Spinal cord (tissue), 10 donors: ENCODE measurements at places on chromosomes 2 and 18. TPM values are rescaled to one million over a fixed set of nuclear protein-coding genes. Genes with fewer than 3 reads are reported as not detected.

DNA sequence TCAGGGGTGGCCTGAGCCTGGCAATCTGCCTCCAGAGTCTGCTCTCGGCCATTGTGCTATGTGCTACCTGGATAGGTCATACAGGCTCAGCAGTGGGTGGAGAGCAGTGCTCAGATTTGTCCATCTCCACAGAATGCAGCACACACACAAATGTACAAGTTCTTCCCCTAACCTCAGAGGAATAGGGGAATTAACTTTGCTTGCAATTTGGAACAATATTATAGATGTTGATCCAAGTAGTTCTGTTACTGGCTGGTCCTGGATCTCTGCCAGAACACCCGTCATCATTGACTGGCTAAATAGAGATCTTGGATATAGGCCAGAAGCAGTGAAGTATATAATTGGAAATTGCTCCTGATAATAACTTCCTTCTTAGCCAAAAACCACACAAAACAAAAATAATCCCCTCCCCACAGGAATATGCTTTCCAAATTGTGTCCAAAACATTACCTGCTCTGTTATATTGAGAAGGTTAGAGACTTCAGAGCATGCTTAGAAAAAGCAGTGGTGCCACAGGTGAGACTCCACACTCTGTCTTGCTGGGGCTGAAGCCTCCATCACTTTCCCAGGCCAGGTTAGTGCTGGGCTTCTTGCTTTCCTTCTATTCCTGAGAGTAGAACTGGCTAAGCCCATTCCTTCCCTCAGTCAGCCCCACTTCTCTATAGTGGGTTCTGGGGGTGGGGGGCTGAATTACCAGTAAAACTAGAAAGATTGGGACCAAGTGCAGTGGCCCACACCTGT, 38.8 kb downstream of the NCAPH start:
- no peak for DNase-seq
- peak overlapping the region; percentile 19 for H3K27ac ChIP-seq
- H3K36me3 ChIP-seq = peaks cover 9% of the 10 kb centered on the region
- H3K4me1 ChIP-seq = no peaks in the 10 kb centered on the region

GRCh38 chr2:78408795-78409118, 616.7 kb upstream of the REG3G start:
- H3K27ac ChIP-seq = no peak overlapping the region
- no peak overlapping the region for H3K4me3 ChIP-seq
- no peaks in the 10 kb centered on the region for H3K27me3 ChIP-seq
- H3K36me3 ChIP-seq = no peaks in the 10 kb centered on the region
- H3K4me1 ChIP-seq = no peaks in the 10 kb centered on the region
- no peak for DNase-seq

The NFATC1 gene
- polyA plus RNA-seq = 5.8 TPM

DNA sequence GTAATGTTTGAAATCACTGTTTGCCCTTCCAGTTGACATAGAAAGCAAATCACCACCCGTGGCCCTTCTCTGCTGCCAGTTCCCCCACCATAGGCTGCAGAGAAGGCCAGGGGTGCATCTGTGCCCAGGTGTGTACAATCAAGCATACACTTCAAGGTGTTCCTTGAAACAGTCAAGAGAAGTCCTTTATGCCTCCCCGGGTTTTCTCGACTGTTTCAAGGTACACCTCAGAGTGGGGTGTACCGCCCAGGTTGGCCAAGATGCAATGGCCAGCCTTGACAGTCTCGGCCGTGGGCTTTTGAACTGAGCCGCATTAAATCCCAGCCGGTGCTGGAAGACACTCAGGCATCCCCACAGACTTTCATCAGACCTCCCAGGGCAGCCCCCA, 21.0 kb upstream of the ATP9B start:
- H3K36me3 ChIP-seq = no peaks in the 10 kb centered on the region
- no peak for DNase-seq
- no peak overlapping the region for H3K4me3 ChIP-seq
- no peaks in the 10 kb centered on the region for H3K27me3 ChIP-seq
- H3K4me1 ChIP-seq = no peaks in the 10 kb centered on the region

DNA sequence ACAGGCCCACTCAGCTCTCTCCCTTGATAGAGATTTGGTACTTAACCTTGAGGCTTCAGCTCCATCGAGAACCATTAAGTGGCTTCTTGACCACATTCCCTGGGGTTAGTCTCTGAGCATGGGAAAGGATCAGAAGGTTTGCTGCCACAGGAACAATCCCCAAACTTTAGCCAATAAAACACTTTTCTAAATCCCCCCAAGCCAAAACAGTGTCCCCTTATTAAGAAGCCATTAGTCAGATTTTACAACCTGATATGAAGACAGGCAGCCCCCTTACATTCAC, 37.7 kb upstream of the SLC8A1 start:
- H3K27me3 ChIP-seq = no peaks in the 10 kb centered on the region
- no peak overlapping the region for H3K27ac ChIP-seq
- H3K36me3 ChIP-seq = no peaks in the 10 kb centered on the region
- DNase-seq = no peak
- H3K4me3 ChIP-seq = no peak overlapping the region

The CRYGC gene
- polyA plus RNA-seq = not detected

The CCDC85A gene
- polyA plus RNA-seq = 26.4 TPM

DNA sequence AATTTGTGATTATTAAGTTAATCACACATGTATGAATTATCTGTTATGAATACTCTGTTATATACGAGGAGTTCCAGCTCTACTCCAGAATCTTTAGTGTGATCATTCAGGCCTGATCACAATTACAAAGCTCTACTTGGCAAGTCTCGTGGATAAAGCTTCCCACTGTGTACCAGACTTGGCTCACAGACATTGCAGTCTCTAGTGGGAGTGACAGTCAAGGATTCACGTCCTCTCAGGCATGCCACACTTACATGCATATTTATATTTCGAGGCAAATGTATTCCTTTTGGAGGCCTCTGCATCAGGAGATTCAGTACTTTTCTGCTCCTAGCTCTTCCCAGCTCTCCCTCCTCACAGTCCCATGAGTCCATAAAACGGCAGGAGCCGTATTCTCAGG, 403.4 kb upstream of the CDH7 start:
- no peaks in the 10 kb centered on the region for H3K27me3 ChIP-seq
- H3K4me3 ChIP-seq = no peak overlapping the region
- H3K36me3 ChIP-seq = no peaks in the 10 kb centered on the region
- DNase-seq = no peak
